ENCODE measurements at places on chromosomes 16 and 17. TPM values are rescaled to one million over a fixed set of nuclear protein-coding genes. Genes with fewer than 3 reads are reported as not detected.

The ATXN7L3 gene
- 26.4 TPM for total RNA-seq

DNA sequence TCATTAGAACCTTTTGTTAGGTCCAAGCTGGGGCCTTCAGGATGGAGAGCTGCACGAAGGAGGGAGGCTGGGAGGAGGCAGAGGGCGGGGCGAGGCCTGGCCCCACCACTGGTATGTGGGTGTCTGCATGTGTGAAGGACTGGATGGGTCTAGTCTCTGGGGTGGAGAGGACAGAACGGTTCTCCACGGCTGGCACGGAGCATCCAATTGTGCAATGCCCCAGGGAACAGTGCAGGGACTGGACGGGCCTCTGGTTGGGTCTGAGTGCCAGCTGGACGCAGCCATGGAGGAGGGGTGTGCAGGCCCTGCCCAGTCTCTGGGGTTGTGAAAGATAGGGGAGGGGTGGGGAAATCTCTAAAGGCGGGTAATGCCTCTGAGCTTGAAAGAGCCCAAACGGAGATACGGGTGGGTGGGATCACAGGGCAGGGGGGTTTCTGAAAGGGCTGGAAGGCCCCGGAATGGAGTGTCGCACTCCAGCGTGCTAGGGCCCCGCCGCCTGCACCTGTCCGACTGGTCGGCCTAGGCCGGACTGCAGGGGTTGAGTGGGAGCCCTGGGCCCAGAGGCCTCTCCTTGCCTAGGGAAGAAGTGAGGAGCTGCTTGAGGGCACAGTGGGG lies 1.6 kb downstream of the PPL start:
- peaks cover 15% of the 10 kb centered on the region for H3K27me3 ChIP-seq
- peak overlapping the region; percentile 48 for H3K27ac ChIP-seq
- peak; percentile 96 for DNase-seq

DNA sequence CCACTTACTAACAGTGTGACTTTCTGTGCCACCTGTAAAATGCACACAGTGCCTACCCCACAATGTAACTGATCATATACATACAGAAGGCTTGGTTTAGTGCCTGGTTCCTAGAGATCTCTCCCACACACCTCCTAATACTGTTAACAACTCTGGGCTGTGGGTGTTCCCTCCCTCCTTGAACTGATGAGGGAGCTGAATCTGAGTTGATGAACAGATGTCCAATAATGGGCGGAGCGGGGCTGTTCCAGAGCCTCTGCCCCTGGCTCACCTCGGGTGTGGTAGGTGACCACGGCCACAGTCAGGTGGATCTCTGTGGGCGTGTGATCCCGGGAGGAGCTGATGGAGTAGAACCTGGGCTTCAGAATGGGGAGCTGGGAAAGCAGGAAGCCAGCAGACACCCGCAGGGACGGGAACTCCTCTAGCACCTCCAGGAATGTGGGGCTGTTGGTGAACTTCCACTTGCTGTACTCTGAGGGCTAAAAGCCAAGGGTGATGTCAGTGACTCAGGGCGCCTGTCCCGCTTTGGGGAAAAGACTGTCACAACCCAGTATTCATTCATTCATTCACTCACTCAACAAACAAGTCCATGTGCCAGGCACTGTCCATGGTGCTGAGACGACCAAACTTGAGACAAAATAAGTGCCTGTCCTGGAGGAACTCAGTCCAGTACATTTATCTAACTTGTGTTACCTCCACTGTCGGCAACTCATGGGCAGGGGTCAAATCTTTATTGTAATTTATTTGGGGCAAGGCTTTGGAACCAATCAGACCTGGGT lies 37.6 kb downstream of the NOS2 start:
- no peak for DNase-seq
- H3K4me3 ChIP-seq, result no peak overlapping the region
- H3K36me3 ChIP-seq, result no peaks in the 10 kb centered on the region
- no peaks in the 10 kb centered on the region for H3K4me1 ChIP-seq

The ITGAX gene
- total RNA-seq, result 3.8 TPM

GRCh38 chr16:85594273-85594977 lies 18.7 kb upstream of the GSE1 start:
- no peak for DNase-seq
- no peaks in the 10 kb centered on the region for H3K36me3 ChIP-seq
- no peak overlapping the region for H3K4me3 ChIP-seq
- peak overlapping the region; percentile 65 for H3K27ac ChIP-seq

The B4GALNT2 gene
- total RNA-seq, result not detected

The OSGIN1 gene
- total RNA-seq, result 4.3 TPM

DNA sequence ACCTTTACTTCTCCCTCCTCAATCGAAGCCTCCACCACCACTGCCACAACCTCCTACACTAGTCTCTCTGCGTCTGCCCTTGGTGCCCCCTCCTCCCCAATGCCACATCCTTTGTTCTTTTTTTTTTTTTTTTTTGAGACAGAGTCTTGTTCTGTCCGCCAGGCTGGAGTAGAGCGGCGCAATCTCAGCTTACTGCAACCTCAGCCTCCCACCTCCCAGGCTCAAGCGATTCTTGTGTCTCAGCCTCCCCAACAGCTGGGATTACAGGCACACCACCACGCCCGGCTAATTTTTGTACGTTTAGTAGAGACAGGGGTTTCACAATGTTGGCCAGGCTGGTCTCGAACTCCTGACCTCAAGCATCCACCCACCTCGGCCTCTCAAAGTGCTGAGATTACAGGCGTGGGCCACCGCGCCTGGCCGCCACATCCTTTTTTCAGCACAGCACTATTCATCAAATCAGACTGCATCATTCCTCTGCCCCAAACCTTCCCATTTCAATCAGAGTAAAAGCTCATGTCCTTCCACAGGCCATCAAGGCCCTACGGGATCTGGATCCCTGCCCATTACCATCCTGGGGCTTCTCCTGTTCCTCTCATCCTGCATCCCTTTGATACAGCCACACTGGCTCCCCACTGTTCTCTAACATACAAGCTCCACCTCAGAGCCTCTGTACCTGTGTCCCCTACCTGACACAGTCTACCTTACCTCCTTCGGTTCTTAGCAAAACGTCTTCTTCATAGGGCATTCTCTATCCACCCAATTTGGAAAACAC lies 2.0 kb downstream of the KLHL11 start:
- no peak for DNase-seq
- H3K4me3 ChIP-seq, result peak overlapping the region; percentile 88
- no peak overlapping the region for H3K27ac ChIP-seq
- peaks cover 30% of the 10 kb centered on the region for H3K4me1 ChIP-seq
- H3K36me3 ChIP-seq, result no peaks in the 10 kb centered on the region

DNA sequence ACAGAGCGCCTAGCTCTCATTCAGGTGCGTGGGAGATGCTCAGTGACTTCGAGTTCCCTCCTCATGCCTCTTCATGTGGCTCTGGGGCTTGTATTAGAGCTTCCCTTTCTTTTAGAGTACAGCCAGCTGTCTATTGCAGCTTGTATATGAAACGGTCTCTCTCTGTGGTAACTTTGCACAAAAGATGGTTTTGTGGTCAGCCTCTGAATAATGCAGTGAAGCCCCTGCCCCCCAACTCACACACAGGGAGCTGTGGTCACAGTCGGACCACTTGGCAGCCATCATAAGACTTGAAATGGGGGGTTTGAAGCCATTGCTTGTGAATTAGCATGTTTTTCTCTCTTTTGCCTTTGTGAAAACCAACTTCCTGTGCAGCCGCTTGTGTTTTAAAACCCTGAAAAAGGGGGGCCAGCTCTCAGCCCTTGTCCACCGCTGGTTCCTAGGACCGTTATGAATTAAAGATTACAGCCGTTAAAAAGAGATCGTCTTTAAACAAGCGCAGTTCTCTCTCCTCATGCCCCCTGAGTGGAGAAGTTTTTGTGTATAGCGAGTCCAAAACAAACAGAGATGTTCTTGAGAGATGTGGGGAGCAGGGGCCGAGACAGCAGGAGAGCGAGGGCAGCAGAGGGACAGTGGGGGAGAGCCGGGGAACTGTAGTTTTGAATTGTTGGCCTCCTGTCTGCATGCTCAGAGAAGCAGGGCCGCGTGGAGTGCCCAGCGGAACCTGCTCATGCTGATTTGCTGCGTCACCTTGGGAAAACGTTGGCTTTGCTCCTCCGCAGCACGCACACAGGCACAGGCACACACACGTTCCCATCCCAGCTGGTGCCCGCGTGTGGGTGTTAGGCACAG lies 199.0 kb downstream of the MSI2 start:
- H3K27ac ChIP-seq, result peak overlapping the region; percentile 5
- H3K36me3 ChIP-seq, result no peaks in the 10 kb centered on the region
- H3K4me3 ChIP-seq, result no peak overlapping the region
- no peak for DNase-seq
- H3K4me1 ChIP-seq, result no peaks in the 10 kb centered on the region

DNA sequence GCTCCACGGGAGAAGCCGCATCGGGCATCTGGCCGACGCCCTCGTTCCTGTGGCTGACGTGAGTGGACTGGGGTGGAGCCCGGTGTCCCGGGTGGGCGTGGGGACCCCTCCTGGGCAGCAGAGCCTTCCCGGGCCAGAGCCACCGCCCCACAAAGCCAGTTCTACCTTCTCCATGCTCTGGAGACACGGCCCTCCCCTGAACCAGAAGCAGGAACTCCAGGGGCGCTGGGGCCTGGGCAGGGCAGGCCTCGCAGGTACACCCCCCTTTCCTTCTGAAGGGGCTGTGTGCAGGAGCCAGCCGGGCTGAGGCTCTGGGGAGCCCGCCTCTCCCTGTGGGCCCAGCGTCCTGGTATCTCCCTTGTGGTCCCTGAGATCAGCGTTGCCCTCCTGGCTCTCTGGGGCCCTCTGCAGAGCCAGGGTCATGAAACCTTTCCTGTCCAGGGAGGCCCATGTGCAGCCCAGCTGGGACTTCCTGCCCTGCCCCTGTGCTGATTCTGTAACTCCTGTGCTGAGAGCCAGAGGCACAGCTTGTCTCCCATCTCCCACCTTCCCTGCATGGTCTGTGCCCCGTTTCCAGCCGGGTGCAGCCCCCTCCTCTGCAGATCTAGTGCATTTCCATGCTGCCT lies 6.5 kb downstream of the PIGQ start:
- H3K27ac ChIP-seq, result no peak overlapping the region
- no peaks in the 10 kb centered on the region for H3K36me3 ChIP-seq

- no peak overlapping the region for H3K27ac ChIP-seq
- H3K4me1 ChIP-seq, result no peaks in the 10 kb centered on the region
- no peaks in the 10 kb centered on the region for H3K27me3 ChIP-seq
- no peak overlapping the region for H3K4me3 ChIP-seq
- no peaks in the 10 kb centered on the region for H3K36me3 ChIP-seq
- DNase-seq, result no peak
Observed at GRCh38 chr17:29857823-29858222, 72.2 kb downstream of the SSH2 start.

DNA sequence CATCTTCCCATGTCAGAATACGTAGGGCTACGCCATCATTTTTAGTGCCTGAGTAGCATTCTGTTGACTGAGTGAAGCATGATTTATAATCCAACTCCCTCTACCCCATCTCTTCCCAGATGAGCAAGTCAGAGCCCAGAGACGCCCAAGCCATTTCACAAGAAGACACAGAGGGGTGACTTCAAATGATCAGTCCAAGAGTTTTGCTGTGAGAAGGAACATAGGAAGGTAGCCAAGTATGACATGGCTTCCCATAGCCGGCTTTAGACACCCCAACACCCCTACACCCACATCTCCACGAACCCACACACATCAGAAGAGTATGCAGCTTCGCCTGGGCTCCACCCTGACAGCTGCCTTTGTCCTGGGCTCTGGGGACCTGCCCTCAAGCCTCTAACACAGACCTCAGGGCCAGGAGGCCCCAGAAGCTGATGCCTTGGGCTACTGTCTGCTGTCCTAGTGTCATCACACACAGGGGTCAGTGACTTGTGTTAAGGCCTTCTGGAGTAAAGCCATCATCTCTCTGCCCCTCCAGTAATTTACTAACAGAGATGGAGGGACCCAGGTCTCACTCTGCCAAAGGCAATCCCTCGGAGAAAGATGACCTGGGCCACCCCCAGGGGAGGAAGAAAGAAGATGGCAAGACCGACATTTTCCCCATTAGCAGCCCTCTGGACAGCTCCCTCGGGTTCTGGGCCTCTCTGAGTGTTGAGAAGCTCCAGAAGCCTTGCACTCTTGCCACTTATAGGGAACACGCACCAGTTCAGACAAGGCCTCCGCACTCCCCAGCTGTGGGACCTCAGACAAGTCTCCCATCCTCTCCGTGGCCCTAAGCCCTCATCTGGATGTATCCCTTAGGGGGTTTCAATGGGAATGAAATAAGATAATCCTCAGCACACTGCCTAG lies 38.7 kb upstream of the MRPS23 start:
- H3K4me3 ChIP-seq, result no peak overlapping the region
- DNase-seq, result peak; percentile 79
- H3K4me1 ChIP-seq, result no peaks in the 10 kb centered on the region
- peak overlapping the region; percentile 97 for H3K27ac ChIP-seq

The GRAPL gene
- not detected for total RNA-seq

GRCh38 chr16:11681556-11681955 lies 13.3 kb downstream of the SNN start:
- H3K36me3 ChIP-seq, result peaks cover 36% of the 10 kb centered on the region
- no peak overlapping the region for H3K4me3 ChIP-seq

The AURKB gene
- not detected for total RNA-seq

GRCh38 chr17:5049314-5049841 lies 14.2 kb upstream of the SLC52A1 start:
- DNase-seq, result no peak
- no peaks in the 10 kb centered on the region for H3K27me3 ChIP-seq
- H3K27ac ChIP-seq, result peak overlapping the region; percentile 67
- no peaks in the 10 kb centered on the region for H3K36me3 ChIP-seq
- H3K4me3 ChIP-seq, result no peak overlapping the region

DNA sequence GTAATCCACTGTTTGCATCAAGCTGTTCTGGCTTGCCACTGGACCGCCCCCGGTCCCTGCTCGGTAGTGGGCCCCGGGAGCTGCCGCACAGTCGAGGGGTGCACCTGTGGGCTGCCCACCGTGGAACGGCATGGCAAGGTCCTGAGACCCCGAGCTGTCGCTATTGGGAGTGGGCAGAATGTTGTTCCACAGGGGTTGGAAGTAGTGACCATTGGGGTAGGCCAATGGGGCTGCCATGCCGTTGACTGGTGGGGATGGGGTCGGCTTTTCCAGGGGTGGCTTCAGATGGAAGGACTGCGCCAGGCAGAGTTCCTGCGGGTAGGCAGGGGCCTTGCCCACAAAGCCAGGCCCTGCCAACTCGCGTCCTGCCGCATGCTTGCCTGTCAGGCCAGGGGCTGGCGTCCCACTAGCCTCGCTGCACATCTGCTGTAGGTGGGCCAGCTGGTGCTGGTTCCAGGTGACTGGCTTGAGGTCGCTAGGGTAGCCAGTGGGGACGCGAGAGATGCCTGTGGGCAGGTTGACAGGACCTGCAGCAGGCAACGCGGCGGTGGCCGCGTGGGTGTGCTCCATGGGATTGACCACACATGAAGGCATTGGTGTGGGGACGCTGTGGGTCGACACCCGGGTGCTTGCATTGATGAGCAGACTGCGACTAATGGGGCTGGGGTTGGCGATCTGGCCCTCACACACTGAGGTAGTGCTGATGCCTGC lies 14.8 kb downstream of the TRAF4 start:
- no peak overlapping the region for H3K27ac ChIP-seq
- peak; percentile 64 for DNase-seq
- H3K4me1 ChIP-seq, result peaks cover 12% of the 10 kb centered on the region
- H3K27me3 ChIP-seq, result no peaks in the 10 kb centered on the region
- H3K36me3 ChIP-seq, result no peaks in the 10 kb centered on the region
- no peak overlapping the region for H3K4me3 ChIP-seq

GRCh38 chr17:63019138-63019873 lies 53.3 kb downstream of the TANC2 start:
- no peak overlapping the region for H3K27ac ChIP-seq
- no peaks in the 10 kb centered on the region for H3K36me3 ChIP-seq

Measured in sigmoid colon (tissue), 7 donors.